ENCODE measurements at places on chromosomes 5 and 9.

DNA sequence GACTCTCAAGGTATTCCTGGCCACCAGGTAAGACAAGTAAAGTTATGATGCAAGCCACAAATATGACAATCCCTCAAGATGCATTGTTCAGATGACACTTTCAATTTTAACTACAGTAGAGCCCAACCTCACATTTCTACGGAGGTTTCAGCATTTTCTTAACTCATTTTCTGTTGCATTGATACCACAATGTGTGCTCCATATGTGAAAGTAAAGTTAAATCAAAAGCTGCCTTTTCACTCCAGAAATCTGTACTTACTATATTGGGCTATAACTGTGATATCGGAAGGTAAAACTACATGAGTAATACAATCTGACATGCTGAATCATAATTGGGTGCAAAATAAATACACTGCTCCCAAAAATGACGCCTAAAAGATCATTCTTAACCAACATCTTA is 333.6 kb upstream of the MEF2C start:
- no peak for DNase-seq

DNA sequence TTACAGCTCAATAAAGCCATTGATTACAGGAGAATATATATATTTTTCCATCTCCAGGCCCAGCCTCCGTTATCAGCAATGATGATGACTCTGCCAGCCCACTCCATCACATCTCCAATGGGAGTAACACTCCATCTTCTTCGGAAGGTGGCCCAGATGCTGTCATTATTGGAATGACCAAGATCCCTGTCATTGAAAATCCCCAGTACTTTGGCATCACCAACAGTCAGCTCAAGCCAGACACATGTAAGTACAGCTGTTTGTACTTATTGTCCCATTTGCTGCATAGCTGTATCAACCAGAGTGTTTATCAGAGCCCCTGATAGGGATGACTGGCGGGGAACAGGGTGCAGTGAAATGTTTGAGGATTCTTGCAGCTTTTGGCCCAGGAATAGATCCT is 197.7 kb downstream of the NTRK2 start:
- no peak for DNase-seq

GRCh38 chr5:174724484-174725260 is at the start of gene MSX2:
MSX2 (plus strand) TSS chr5:174724582; CDS start chr5:174724660, 78 bp downstream.
- DNase-seq: peak; percentile 17

DNA sequence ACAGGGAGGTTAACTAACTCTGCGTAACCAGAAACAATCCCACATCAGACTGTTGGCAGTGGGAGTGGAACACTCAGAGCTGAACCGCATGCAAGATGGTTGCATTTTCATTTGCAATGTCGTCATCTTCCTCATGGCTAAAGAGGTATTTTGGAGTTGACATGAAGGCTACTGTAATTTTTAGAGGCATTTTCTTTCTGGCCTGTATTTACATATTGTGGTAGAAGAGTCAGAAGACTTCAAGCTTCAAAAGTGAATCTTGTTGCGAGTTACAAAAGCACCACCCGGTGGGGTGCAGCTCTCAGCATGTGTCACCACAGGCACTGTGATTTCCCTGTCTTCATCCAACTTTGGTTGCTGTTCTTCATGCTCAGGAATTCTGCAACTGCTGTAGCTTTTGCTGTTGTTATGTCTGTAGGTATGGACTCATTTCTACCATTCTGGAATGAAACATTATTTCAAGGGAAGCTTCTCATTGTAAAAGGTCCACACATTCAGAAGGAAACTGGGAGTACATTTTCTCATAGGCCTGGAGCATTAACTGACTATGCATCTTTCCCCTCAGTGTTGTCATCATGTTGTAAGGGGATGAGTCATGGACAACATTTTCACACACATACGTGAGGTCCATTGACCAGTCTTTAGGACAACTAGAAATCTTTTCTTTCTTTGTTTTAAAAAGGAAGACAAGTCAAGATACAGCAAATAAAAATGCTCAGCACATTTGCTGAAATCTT is 35.4 kb upstream of the GDNF start:
- peak; percentile 32 for DNase-seq

- DNase-seq: no peak
These were observed 20.1 kb upstream of the HAPLN1 start for GRCh38 chr5:83740741-83741140.

- no peak for DNase-seq
These were observed 20.9 kb upstream of the DMXL1 start for GRCh38 chr5:119049824-119050449.

Measured in brain pericyte (primary cell).